Dermis microvascular lymphatic vessel endothelial cell (primary cell): ENCODE measurements at places on chromosomes 6 and 20.

- no peak for DNase-seq
These were observed 40.2 kb downstream of the PPP1R3G start for GRCh38 chr6:5125152-5126006.

- no peak for DNase-seq
These were observed 46.8 kb upstream of the STX16 start for GRCh38 chr20:58604128-58604881.

DNA sequence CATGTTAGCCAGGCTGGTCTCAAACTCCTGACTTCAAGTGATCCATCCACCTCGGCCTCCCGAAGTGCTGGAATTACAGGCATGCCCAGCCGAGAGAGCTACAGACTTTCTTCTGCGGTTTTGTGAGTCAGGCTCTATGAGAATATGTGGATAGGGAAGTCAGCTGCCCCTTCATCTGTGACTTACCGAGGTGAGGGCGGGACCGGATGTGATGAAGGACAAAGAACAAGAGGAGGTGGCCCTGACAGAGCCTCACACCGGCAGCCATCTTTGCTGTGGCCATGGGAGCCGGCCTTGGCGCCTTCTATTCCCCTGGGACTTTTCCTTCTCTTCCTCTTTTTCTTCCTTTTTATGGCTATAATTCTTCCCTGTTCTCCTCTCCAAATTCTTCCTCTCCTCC is 67.0 kb downstream of the IYD start:
- DNase-seq = no peak

DNA sequence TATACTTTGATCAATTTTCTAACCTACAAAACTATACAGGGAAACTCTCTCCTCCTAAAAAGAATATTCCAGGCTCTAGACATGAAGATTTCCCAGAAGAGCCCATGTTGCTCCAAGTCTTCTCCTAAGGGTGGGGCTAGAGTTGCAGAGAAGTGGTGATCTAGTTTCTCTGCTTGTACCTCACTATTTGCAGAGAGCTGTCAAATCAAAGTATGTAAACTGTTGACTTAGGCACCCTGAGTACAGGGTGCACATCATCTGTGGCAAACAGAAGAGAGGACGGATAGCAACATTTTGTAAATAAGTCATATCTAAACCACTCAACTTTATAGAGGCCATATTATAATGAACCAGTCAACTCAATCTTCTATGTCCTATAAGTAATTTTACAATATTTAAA is 250.1 kb downstream of the KHDRBS2 start:
- DNase-seq = no peak

DNA sequence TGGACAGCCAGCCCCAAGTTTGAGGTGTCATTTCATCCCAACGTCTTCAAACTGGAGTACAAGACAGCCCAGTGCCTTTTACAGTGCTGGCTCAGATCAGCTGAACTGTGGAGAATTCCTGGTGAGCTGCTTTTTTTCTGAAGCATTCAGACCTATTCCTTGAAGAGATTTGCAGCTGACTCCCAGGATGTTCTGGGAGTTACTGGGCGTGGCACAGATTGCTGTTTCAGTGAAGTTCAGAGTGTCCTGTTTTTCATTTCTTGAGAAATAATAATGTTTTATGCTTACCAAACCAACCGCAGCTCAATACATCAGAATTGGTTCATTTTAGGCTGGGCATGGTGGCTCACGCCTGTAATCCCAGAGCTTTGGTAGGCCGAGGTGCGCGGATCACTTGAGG is 33.4 kb upstream of the SRPK1 start:
- no peak for DNase-seq

GRCh38 chr6:111038534-111039252 is 48.6 kb upstream of the SLC16A10 start:
- no peak for DNase-seq

- no peak for DNase-seq
These were observed 175.1 kb upstream of the IMPG1 start for GRCh38 chr6:76247527-76247926.

- DNase-seq = no peak
These were observed 173.5 kb downstream of the LMBRD1 start for GRCh38 chr6:69623357-69623756.

DNA sequence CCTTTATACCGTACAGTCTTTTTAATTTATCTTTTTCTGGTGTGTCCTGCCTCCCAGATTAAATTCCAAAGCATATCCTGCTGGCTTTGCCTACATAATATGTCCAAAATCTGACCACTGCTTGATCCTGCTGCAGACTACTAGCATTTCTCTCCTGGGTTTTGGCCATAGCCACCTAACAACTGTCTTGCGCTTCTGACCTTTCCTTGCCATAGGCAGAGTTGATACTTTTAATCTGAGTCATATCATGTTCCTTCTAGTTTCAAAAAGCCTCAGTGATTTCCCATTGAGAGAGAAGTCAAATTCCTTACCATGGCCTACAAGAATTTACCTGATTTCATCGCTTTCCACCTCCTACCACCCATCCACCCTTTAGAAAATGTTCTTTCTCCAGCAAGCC is 104.8 kb downstream of the BCKDHB start:
- no peak for DNase-seq

DNA sequence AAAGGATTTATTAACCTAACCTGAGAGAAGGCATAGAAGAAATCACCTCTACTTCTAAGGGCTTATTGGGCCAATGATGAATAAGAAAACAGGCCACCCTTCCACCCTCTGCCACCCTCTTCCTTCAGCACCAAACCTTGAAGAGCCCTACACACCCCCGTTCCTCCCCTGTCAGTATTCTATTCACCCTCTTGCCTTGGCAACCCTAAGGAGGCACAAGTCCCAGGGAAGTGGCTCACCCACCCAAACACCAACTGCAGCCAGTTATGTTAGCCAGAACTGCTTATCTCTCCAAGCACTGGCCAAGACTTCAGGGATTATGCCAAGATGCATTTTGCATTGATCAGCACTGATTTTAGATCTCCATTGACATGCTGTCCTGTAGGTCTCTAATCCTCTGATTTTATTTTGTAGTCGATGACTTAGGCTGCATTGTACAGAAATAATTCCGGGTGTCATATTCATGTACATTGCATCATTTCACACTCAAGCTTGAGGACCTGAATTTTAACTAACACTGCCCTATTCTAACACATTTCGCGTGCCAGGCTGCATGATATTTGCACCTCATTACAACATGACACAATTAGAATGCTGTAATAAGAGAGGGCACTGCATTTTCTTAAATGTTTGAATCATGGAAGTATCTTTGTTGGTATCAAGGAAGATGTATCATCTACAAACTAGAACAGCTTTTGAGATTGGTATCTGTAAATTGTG is 15.7 kb downstream of the CNKSR3 start:
- DNase-seq = no peak

GRCh38 chr6:34300332-34300751 is 51.5 kb upstream of the SMIM29 start:
- DNase-seq = no peak

DNA sequence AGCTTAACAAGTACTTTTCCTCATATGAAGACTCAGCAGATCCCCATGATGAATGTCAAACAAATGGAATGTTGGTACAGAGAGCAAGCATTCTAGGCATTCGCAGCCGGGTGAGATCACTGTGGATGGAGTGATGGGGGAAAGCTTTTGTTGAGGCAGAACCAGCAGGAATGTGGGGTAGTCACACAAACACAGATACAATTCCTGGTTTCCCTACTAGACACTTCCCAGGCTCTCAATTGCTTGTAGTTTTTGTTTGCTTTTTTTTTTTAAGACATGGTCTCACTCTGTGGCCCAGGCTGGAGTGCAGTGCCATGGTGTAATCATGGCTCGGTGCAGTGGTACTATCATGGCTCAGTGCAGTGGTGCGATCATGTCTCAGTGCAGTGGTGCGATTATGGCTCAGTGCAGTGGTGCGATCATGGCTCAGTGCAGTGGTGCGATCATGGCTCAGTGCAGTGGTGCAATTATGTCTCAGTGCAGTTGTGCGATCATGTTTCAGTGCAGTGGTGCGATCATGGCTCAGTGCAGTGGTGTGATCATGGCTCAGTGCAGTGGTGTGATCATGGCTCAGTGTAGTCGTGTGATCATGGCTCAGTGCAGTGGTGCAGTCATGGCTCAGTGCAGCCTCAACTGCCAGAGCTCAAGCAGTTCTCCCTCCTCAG is 15.4 kb upstream of the IER3 start:
- peak; percentile 86 for DNase-seq

- DNase-seq = no peak
These were observed 8.7 kb downstream of the RNF144B start for GRCh38 chr6:18395856-18396197.

DNA sequence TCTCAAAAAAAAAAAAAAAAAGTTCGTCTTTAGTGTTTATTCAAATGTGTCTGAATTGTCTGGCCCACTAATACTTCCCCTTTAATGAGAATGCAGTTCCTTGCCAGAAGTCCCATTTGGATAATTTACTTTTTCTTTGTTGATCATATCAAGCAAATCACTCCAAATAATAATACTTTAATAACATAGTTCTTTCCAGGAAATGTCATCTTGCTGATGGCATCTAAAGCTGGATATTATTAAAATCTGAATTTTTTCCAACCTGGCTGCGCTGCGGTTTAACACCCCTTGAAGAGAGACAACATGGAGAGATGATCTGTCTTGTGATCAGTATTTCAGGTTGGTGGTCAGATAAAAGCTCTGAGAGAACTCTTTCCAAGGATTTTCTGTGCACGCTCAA is 111.2 kb upstream of the CNKSR3 start:
- no peak for DNase-seq
